ENCODE measurements at places on chromosomes 13 and 19. TPM values are rescaled to one million over a fixed set of nuclear protein-coding genes. Genes with fewer than 3 reads are reported as not detected.

LAIR1 gene
- total RNA-seq: not detected

IGFL2 gene
- total RNA-seq: 441 TPM

NCR1 gene
- total RNA-seq: not detected

KL gene
- 3.6 TPM for total RNA-seq

DNA sequence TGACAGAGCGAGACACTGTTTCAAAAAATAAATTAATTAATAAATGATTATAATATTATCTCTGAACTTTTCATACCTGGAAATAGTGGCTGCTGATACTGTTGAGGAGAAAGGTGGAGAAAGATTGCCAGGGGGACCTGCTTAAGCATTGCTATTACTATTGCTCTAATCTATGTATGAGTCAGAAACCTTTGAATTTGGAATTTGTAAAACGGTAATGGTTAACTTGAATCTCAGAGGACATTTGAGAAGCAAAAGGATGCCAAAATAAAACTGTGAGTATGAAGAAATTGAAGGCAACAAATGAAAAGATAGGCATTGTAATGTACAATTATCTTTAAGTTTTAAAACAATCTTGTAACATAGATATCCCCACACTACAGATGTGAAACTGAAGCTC lies 5.2 kb downstream of the MRPL57 start:
- no peak for DNase-seq

GRCh38 chr19:39768334-39768733 lies 10.3 kb upstream of the LEUTX start:
- DNase-seq: no peak

DNA sequence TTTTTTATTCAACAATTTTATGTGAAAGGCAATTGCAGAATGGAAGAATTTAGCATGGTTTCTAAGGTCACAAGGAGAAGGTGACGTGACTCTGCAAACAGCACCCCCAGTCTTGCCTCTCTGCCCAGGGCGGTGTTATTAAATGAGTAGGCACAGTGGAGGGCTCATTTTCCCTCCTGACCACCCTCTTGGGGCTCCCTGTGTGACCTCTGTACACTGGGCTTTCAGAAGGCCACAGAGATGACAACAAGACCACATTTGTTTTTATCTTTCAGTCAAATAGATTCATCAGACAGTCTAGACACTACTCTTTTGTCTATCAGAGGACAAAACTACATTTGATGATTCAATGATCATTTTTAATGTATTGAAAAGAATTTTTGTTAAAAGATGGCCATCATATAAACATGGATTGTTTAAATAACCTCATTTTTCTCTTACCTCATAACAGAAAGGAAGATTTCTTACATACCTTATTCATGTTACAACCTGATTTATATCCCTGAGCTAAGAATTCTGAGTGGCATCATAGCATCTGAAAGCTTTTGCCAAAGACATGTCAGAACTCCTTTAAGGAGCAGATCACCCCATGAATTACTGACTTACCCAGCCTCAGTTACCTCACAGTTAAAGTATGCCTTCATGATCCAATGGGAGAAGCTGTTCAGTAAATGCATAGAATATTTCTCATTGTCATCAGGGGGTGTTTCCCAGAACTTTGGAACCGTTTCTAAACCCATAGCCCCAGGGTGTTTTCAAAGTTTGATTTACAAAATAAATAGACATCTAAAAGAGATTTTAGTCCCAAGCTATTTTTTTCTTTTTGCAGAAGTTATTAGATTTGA lies 184.0 kb upstream of the RFC3 start:
- DNase-seq: no peak

DNA sequence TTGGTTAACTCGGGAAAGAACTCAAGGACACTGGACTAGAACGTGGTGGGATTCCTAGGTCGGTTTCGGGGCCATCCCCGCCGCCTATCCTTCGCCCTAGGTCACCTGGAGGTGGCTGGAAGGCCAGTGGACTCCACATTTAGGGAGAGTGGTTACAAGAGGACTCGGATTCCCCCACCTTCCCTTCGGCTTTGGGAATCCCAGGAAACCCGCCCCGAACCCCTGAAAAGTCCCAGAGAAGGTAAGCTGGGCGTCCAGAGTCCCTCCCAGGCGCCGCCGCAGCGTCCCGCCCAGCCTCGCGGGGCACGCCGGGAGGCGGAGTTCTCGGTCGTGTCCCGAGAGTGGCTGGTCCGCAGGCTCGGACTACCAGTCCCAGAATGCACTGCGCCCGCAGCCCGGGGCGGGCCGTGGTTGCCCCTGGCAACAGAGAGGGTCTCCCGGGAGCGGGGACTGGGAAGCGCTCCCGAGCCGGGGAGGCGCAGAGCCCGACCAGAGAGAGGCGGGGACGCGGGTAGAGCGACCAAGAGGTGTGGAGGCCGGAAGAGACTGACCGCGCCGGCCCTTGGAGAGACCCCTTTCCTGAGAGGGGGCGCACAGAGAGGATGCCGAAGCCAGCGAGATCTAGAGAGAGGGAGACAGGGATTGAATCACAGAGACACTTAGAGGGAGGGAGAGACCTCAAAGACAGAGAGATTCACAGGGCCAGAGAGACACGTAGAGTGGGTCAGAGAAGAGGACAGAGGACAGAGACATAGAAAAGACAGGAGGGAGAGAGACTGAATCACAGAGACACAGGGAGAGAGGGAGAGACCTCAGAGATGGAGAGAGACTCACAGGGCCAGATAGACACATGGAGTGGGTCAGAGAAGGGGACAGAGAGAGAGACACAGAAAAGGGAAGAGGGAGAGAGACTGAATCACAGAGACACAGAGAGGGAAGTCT lies 2.6 kb upstream of the PRKCG start:
- DNase-seq: peak; percentile 99

DNA sequence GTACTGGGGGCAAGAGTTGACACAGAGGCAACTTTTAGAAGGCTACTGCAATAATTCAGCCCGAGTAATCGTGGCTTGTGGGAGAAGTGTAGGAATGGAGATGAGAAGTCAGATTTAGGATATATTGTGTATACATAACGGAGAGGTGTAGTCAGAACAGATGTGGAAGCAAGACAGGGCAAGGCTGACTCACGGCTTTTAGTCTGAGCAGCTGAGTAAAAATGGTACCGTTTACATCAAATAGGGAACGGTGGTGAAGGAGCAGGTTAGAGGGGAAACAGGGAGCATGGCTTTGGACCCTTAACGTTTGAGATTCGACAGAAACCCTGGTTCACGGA lies 796 bp upstream of the LSM14A start:
- no peak for DNase-seq

GRCh38 chr19:35112995-35113688 lies 2.5 kb upstream of the FXYD3 start:
- DNase-seq: no peak
